ENCODE measurements at places on chromosomes 7 and 10.
A peak's percentile ranks its signal among the peaks of the same experiment; 100 is the strongest.

- no peak for DNase-seq
These were observed 27.9 kb upstream of the UBE2H start for GRCh38 chr7:129980667-129981066.

- no peak for DNase-seq
These were observed 221.0 kb downstream of the TWIST1 start for GRCh38 chr7:18896343-18896975.

- peak; percentile 92 for DNase-seq
These were observed 18.5 kb downstream of the MXI1 start for GRCh38 chr10:110225756-110226542.

DNA sequence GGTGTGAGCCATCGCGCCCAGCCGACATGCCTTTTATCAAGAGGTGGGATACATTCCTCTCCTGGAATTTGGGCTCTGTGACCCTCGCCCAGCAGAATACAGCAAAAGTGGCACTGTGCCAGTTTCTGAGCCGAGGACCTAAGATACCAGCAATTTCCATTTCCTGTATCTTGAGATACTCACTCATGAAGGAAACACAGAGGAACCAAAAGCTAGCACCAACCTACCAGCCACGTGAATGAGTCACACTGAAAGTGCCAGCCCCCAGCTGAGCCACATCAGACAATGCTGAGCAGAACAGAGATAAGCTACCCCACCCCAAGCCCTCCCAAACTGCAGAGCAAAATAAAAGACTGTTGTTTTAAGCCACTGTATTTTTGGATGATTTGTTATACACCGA lies 56.3 kb downstream of the CACUL1 start:
- peak; percentile 81 for DNase-seq

GRCh38 chr10:132641966-132642731 lies 104.6 kb downstream of the INPP5A start:
- no peak for DNase-seq

DNA sequence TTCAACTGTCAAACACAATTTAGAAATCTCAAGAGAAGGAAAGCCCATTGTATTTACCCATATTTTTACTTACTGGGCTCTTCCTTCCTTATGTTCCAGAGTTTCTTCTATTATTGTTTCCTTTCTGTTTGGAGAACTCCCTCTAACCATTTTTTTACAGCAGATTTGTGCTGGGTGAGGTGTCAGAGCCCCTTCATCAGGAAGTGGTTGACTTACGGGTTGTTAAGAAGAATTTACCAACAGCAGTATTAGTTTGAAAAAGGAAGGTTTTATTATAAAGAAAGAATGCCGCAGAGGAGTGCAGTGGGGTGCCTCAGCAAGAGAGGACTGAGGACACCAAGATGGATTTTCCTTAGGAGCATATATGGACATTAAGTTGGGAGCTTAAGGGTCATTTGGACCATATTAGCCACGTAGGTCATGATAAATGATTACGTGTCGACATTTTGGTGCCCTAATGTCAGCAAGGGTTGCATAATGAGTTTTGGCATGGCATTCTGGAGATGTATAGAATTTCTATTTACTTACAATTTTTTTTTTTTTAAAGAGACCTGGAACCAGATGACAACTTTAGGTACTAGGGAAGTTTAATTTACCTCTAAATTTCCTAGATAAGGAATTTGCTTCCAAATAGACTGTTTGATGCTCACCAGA lies 6.3 kb upstream of the TBATA start:
- no peak for DNase-seq

- no peak for DNase-seq
These were observed 32.4 kb downstream of the CCSER2 start for GRCh38 chr10:84360637-84361365.

DNA sequence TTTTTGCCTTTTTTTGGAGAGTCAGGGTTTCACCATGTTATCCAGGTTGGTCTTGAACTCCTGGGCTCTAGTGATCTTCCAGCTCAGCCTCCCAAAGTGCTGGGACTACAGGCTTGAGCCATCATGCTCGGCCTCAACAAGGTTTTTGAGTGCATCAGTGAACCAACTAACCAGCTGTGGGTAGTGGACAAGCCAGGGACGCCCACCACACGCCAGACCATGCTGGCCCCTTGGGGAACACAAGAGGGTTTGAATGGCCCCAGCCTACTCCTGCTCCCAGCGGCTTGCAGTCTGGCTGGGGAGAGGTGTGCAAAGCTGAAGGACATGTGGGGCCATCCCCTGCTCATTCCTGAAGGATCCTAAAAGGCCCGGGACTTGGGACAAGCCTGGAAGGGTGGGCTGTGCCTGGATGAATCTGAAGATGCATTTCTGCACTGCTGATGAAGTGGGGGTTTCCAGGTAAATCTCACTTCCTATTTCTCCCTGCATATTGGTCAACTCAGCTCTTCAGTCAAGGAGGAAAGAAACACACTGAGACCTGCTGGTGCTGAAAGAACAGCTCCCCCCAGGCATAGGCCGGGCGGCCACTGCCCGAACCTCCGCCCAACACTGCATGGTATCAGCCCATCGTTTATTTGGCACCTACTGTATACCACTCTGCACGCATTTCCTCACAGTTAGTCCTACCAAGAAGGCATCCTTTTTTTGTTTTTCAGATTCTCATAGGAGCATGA lies 6.9 kb downstream of the MMD2 start:
- no peak for DNase-seq

GRCh38 chr10:22386503-22386902 lies 41.2 kb downstream of the SPAG6 start:
- DNase-seq, result no peak

DNA sequence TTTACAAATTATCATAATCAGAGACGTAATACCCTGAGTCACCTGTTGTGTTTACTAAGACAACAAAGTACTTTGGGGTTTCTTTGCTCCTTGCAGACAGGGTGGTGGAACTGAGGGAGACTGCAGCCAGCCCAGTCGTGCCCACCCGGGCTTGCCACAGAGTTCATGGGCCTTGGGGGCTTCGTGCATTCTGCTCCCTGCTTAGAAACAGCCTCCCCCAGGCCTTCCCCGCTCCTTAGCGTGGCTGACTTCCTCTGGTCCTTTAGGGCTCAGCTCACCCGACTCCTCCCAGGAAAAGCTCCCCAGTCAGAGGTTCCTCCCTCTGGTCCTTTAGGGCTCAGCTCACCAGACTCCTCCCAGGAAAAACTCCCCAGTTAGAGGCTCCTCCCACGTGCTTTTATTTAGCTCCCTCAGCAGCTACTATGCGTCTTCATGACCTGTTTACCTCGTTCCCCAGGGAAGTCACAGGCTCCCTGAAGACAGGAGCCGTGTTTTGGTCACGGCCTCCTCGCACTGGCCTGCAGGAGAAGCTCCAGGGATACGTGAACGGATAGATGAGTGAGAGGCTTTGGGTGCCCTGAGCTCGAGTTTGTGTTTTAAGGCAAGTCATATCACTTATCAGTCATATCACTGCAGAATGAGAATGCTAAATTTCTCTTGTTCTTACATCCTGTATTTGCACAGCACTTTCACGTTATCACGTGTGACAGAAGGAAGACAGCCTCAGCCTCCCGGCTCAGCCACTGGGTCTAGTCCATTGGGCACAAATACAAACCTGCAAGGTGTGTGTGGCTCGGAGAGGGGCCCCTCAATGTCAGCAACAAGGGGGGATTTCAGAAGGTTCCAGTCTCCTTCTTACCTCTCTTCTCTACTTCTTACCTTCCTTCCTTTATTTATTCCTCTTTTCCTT lies 52.7 kb upstream of the VIPR2 start:
- peak; percentile 49 for DNase-seq

GRCh38 chr10:2351566-2351965 lies 614.2 kb upstream of the ADARB2 start:
- DNase-seq, result no peak

GRCh38 chr10:42475168-42476098 lies 162.9 kb downstream of the ZNF33B start:
- no peak for DNase-seq

DNA sequence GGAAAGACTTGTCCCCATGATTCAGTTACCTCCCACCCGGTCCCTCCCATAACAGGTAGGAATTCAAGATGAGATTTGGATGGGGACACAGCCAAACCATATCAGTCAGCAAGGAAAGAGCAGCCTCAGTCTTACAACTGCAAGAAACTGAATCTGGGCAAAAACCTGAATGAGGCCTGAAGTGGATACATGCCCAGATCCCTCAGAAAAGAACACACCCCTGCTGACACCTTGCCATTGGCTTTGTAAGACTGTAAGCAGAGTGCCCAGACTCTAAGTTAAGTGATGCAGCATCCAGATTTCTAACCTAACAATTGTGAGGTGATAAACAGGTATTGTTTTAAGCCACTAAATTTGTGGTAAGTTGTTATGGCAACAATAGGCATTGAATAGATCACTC lies 670.8 kb downstream of the SORCS1 start:
- no peak for DNase-seq

- no peak for DNase-seq
These were observed 186.8 kb downstream of the CELF2 start for GRCh38 chr10:11204351-11204942.
